ENCODE measurements at places on chromosomes 3 and 15.

DNA sequence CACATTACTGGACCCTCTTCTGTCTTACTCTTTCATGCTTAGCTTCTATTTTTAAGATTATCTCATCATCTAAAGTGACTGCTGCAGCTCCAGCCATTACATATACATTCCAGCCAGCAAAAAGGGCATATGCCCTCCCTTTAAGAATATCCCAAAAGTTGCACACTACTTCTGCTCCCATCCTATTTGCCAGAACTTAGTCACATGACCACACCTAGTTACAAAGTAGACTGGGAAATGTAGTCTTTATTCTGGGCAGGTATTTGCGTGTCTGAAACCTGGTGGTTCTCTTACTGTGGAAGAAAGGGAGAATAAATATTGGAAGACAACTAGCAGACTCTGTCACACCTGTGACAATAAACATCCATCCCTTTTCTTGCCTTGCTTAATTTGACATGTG, 341.6 kb upstream of the NR2E3 start:
- no peak for DNase-seq

- no peak for DNase-seq
Observed at GRCh38 chr3:145191543-145191942, 969.4 kb downstream of the PLOD2 start.

DNA sequence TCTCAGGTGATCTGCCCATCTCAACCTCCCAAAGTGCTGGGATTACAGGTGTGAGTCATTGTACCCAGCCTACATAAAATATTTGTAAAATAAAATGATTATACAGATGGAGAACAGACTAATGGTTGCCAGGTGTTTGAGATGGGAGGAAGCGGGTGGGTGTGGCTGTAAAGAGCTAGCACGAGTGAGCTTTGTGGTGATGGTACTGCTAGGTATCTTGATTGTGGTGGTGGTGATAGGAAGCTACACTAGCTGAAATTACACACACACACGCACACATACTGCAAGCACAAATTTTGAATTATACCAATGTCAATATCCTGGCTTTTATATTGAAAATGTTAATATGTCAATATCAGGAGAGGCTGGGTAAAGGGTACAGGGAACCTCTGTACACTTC, 5.4 kb downstream of the PGPEP1L start:
- DNase-seq = no peak

GRCh38 chr3:187183903-187184302, 13.4 kb upstream of the RTP1 start:
- DNase-seq = no peak

GRCh38 chr3:149957361-149958125, 13.2 kb downstream of the PFN2 start:
- no peak for DNase-seq

DNA sequence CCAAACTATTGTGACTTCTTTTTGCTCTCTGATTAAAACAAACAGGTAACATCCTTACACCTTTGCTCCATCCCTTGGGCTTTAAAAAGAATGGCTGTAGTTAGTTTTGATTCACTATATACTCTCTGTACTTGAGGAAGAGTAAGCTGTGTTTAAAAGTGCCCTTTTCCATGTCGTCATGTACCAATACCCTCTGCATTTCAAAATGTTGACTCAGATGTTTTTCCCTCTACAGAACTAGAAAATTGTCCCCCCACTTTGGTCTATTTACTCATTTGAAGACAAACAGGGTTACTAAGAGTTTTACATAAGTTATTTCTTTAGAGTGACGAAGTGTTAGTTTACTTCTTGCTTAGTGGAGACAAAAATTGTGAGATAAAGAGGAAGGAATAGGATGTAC, 62.7 kb downstream of the TASOR start:
- DNase-seq = no peak

DNA sequence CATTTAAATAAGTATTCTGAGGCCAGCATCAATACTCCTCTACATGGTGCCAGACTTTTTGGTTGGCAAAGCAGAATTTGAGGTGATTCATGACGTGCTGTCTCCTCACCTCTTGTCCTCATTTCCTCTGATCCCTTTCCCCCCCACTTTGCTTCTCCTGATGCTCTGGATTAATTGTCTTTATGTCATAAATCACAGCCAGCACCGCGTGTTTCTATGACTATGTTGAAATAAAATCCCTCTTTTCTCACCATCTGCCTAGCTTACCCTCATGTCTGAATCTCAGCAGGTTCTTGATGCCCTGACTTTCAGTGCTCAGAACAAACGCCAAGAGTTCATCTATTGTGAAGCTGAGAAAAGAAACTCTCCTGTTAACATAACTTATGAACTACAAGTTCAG, 19.7 kb upstream of the PTPRG start:
- no peak for DNase-seq

DNA sequence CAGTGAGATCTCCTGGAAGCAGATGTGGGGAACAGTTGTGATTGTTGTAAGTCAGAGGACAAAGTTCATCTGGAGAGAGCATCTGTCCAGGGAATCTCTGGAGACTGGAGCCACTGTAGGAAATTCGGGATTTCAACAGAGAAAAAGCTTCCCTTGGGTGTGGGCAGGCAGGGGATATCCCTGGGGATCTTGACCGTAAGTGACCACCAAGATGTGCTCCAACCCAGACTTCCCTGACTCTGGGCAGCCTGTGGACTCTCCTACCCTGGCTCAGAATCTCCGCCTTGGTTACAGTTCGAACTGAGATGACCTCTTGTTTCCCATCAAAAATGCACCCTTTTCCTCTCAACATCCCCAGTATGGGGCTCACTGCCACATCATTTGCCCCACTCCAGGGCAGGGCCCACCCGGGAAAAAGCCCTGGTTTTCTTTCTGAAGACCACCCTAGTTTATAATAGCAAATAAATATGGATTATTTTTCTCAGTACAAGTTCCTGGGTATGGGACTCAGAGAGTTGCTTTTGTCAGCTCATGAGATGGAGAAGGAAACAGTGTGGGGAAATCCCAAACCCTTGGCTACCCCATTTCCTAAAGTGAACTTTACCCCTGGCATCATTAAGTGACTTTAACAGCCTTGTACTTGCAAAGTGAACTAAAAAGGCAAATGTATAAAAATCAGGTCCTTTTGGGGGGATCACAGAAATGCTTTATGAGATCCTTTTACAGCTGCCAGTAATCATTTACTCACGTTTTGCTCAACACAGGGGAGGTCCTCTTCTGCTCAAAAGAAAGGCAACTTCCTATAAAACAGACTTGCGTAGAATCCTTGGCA, 89.9 kb downstream of the CCNL1 start:
- no peak for DNase-seq

- DNase-seq = peak; percentile 33
Observed at GRCh38 chr3:112333381-112334317, 693 bp downstream of the CD200 start.

- peak; percentile 62 for DNase-seq
Observed at GRCh38 chr15:64897345-64897985, 14.2 kb upstream of the ANKDD1A start.

DNA sequence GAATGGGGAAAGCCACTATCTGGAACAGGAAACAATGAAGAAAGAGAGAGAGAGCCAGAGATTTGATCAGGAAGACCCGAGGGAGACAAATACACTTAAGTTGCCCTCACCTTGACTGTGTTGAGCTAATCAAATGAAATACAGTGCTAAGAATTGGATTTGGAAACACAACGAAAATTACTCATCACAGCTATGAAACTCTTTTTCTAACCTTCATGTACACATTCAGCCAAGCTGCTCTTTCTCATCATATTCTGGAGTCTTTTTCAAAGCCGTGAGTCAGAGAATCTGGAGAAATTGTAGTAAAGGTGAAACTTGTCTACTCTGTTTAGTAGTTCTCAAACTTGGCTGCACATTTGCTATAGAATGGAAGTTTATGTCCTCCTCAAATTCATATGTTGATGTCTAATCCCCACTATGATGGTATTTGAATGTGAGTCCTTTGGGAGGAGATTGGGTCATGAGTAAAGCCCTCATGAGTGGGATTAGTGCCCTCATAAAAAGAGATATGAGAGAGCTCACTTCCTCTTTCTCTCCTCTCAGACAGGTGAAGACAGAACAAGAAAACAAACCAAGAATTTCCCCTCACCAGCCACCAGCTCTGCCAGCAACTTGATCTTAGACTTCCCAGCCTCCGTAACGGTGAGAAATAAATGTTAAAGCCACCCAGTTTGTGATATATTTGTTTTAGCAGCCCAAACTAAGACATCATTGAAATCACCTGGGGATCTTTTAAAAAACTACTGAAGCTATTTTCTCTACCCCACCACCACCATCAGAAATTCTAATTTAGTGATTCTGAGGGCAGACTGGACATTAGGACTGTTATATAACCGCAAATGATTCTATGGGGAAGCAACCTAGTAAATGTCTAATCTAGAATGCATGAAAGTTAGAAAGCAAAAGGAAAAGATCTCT, 143.6 kb upstream of the GRM7 start:
- no peak for DNase-seq

DNA sequence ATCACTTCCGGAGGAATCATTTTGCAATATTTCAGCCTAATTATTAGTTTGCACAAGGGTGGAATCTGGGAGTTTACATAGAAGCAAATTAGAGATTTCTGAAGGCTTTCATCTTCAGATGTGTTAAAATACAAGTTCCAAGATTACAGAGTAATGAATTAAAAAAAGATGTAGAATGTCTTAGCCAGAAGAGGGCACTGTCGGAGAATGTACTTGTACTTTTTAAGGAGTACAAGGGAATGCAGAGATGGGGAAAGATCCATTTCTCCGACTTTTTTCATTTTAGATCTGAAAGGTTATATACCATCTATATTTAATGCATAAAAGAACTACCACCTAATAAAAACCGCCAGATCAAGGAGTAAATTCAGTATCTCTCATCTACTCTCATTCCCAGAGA, 43.1 kb upstream of the WDR5B start:
- DNase-seq = peak; percentile 74

- DNase-seq = no peak
Observed at GRCh38 chr3:139653582-139653981, 24.2 kb downstream of the NMNAT3 start.

Data from hematopoietic multipotent progenitor cell treated with erythropoietin and hydrocortisone succinate and interleukin-3 and kit ligand, for 4 days (in vitro differentiated cells).